Smooth muscle cell of the pulmonary artery (primary cell): ENCODE measurements at places on chromosomes 12 and 14. TPM values are rescaled to one million over a fixed set of nuclear protein-coding genes. Genes with fewer than 3 reads are reported as not detected.

INHBC gene
- total RNA-seq: not detected in 2 replicates

DDX11 gene
- 5.6 and 6.6 TPM in 2 replicates for total RNA-seq

GPR84 gene
- 0.07 and 0.13 TPM in 2 replicates for total RNA-seq

HSP90AA1 gene
- 412 and 423 TPM in 2 replicates for total RNA-seq

ACTN1 gene
- 524 and 890 TPM in 2 replicates for total RNA-seq

SERPINA5 gene
- 0.03 and 0.33 TPM in 2 replicates for total RNA-seq

TMEM229B gene
- total RNA-seq: 2.5 and 2.7 TPM in 2 replicates

TAS2R7 gene
- not detected in 2 replicates for total RNA-seq

KLRD1 gene
- 0.50 and 0.65 TPM in 2 replicates for total RNA-seq

KRT2 gene
- total RNA-seq: not detected in 2 replicates

LRRIQ1 gene
- total RNA-seq: 0.17 and 0.20 TPM in 2 replicates

KLRG1 gene
- total RNA-seq: 0.50 and 0.78 TPM in 2 replicates

OR4E2 gene
- total RNA-seq: not detected in 2 replicates

KRT72 gene
- not detected in 2 replicates for total RNA-seq

B4GALNT1 gene
- total RNA-seq: 6.4 and 14.5 TPM in 2 replicates

PNMA1 gene
- total RNA-seq: 38.7 and 45.0 TPM in 2 replicates

GPR68 gene
- total RNA-seq: 1.4 and 10.6 TPM in 2 replicates

OLR1 gene
- 0.33 TPM in 1 of 2 replicates, not detected in the other for total RNA-seq

UBR7 gene
- total RNA-seq: 20.6 and 23.8 TPM in 2 replicates

DAD1 gene
- total RNA-seq: 262 and 320 TPM in 2 replicates

TMTC1 gene
- total RNA-seq: 43.8 and 93.0 TPM in 2 replicates

PAPOLA gene
- 118 and 122 TPM in 2 replicates for total RNA-seq

PGF gene
- total RNA-seq: 9.7 and 27.8 TPM in 2 replicates

PRR4 gene
- total RNA-seq: 0.73 and 1.2 TPM in 2 replicates

PAX9 gene
- total RNA-seq: 0.10 and 0.52 TPM in 2 replicates

SLC2A14 gene
- total RNA-seq: 0.13 TPM in 1 of 2 replicates, not detected in the other

TSHR gene
- total RNA-seq: under 0.01 TPM in 1 of 2 replicates, not detected in the other

ITGB7 gene
- 0.40 and 0.52 TPM in 2 replicates for total RNA-seq
